ENCODE measurements at places on chromosomes 3 and 15.

DNA sequence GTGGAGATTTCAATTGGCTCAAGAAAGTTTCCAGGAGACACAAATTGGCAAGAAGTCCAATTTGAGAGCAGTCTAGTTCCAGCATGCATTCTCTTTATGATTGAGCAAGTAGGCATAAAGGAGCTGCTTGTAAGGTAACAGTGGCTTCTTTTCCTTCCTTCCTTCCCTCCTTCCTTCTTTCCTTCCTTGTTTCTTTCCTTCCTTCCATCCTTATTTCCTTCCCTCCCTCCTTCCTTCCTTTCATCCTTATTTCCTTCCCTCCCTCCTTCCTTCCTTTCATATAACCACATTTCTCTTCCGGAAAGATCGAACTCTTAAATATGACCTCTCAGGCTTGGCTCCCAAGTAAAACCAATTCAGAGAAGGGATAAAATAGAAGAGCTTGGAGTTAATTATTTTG, 29.4 kb upstream of the ATP11B start:
- DNase-seq, result no peak

- DNase-seq, result no peak
Observed at GRCh38 chr3:140573011-140573410, 104.9 kb upstream of the TRIM42 start.

DNA sequence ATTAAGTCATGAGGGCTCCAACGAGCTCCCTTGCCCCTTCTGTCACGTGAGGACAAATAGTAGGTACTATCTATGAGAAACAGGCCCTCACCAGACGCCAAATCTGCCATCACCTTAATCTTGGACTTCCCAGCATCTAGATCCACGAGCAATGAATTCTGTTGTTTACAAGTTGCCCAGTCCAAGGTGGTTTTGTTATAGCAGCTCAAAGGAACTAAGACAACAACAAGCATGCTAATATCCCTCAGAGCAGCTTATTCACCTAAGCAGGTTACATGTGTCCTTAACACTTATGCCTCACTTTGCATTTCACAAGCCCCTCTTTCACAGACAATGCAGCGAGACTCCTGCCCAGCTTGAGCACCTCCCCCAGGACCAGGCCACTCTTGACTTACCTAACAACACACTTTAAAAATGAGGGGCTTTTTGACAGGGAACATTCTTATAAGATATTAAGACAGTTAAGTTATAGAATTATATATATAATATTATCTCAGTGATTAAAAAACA, 219.5 kb downstream of the PLCH1 start:
- DNase-seq, result no peak

- no peak for DNase-seq
Observed at GRCh38 chr3:61938878-61939549, 377.6 kb downstream of the PTPRG start.

DNA sequence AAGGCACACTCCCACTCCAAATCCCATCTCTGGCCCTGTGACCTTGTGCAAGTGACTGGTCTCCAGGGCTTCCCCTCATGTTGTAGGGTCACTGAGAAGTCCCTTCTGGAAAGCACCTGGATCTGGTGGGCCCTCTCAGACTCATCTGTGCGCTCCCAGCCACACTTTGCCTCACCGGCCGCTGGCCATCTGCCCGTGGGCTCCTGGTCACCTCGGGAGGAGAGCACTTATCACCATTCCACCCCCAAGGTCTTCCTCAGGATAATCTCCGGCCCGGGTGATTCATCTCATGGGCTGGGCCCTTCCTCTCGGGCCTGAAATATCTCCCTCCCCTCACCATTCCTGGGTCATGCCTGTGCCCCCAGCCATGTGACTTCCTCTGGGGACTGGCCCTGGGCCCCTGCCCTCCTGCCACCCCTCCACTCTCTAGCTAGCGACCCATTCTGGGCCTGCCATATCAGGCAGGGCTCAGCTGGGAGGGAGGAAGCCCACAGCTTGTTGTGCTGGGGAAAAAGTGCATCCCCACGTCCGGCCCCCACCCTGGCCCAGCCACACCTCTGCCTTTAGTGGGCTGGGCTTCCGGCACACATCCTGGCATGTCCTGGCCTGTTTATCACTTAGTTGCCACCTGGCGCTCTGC, 10.6 kb upstream of the WNT7A start:
- DNase-seq, result peak; percentile 19

DNA sequence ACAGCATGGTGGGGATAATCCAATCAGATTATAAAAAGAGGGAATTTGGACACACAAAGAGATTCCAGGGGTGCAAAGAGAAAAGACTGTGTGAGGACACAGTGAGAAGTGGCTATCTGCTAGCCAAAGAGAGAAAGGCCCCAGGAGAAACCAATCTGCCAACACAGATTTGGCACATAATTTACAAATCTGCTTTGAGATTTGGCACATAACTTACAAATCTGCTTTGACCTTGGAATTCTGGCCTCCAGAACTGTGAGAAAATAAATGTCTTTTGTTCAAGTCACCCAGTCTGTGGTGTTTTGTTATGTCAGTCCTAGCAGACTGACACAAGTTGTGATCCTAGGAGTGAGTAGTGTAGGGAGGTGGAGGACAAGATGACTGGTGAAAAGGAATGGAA, 3.5 kb upstream of the TM4SF18 start:
- DNase-seq, result no peak

DNA sequence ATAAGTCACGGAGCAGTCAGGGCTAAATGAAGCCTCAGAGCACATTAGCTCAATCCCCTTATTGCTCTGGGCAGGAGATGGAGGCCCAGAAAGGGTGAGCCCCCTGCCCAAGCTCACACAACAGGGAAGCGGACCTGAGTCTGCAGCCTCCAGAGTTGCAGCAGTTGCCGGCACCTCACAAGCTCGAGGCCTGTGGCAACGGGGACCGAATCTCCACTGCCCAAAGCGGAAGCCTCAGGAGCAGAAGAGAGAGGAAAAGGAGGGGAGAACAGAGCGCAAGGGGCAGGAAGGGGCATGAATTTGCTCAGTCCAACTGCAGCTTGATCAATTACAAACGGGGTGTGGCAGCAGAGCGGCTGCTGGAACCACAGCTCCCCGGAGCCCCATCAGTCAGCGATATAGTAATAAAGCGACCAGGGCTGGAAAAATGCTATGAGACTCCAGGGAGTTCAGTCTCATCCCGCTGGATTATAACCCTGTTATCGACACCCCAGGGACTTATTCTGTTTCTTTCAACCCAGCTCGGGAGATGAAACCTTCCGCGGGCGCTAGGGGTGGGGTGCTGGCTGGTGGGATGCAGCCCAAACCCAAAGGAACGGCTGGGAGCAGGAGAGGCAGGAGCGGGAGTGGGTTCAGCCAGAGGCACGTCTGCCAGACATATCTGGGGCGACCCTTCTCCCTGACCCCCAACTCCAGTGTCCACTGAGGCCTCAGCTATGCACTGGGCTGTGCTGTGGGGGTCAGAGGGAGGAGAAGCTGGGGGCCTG, 219.7 kb upstream of the LINGO1 start:
- no peak for DNase-seq

Measured in stimulated activated CD8-positive, alpha-beta memory T cell treated with anti-CD3 and anti-CD28 coated beads, Interleukin-7, amount 100 ng/mL, for 4 hours (primary cell).